Stimulated activated CD4-positive, alpha-beta T cell treated with anti-CD3 and anti-CD28 coated beads, Interleukin-2, amount 100 ng/mL, for 24 hours (primary cell): ENCODE measurements at places on chromosomes 2 and 18.
A peak's percentile ranks its signal among the peaks of the same experiment; 100 is the strongest.

DNA sequence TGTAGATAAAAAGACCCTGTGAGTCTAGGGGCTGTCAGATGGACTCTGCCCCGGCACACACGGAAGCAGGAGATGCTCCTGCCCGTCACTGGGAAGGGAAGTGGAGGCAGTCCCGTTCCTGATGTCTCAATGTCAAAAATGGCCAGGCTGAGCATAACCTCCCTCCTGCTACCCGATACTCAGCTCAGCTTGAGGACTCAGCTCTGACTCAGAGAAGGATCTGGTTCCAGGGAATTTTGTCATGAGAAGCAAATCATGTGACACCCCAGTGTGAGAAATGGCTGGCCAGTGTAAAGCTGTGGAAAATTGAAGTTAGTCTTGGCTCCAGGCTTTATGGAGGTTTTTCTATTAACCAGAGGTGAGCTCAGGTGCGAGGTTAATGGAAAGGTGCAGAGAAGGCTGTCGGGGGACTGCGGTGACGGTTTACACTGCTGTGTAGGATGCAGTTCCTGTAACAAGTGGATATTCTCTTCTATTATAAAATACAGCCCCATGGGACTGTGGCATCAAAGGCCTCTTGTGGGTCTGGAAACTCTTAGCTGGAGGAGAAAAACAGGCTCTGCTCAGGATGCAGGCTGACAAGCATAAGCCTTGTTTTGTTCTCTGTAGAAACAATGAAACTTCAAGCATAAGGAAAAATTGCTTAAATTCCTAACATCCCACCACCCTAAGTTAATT is 24.7 kb upstream of the AGAP1 start:
- DNase-seq: no peak

GRCh38 chr18:50024466-50024865 is 170.5 kb downstream of the MYO5B start:
- DNase-seq: no peak

GRCh38 chr2:26970928-26971627 is 641 bp downstream of the MAPRE3 start:
- no peak for DNase-seq

- DNase-seq: no peak
Measured at GRCh38 chr2:186033541-186033940, 294.9 kb downstream of the FSIP2 start.

- DNase-seq: no peak
Measured at GRCh38 chr2:144679942-144680341, 160.0 kb upstream of the ZEB2 start.

DNA sequence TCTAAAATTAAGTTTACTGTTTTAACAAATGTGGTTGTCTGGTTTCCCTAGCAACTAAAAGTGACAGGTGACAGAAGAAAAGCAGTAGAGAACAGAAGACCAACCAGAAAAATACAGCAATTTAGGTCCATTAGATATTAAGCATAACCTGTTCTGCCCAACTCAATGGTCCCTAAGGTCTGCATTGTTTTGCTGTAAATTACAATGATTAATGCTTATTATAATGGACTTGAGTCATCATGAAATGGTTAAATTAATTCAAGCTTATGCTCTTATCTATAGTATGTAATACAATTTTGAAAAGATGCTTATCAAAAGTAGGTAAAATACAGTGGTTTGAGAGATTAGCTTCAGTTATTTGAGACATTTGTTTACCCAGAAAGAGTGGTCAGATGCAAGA is 378.0 kb downstream of the GRB14 start:
- DNase-seq: no peak

GRCh38 chr2:135913727-135914365 is 37.6 kb upstream of the MCM6 start:
- peak; percentile 53 for DNase-seq

- DNase-seq: no peak
Measured at GRCh38 chr2:201618744-201619662, 24.3 kb downstream of the TMEM237 start.

GRCh38 chr2:197885587-197885986 is 81.2 kb downstream of the PLCL1 start:
- no peak for DNase-seq

GRCh38 chr2:111884592-111884964 is 585 bp upstream of the ANAPC1 start:
- DNase-seq: no peak

GRCh38 chr2:54030396-54030741 is 59.6 kb upstream of the PSME4 start:
- DNase-seq: no peak

DNA sequence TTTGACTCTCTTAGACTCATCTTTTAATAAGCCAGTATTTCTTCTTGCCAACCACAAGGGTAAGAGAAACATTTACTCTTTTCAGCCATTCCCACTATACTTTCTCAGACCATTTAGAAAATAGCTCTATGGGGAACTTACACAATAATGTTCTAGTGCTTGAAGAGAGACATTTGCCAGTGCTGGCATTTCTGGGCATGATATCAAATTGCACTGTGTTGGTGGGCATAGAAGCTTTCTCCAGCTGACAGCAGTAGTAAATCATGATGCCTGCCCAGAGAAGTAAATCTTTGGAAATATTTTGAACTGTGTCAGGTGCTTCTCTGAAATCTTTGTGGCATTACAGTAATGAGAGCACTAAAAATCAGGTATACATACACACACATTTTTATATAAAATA is 346.6 kb downstream of the CBLN2 start:
- DNase-seq: no peak

DNA sequence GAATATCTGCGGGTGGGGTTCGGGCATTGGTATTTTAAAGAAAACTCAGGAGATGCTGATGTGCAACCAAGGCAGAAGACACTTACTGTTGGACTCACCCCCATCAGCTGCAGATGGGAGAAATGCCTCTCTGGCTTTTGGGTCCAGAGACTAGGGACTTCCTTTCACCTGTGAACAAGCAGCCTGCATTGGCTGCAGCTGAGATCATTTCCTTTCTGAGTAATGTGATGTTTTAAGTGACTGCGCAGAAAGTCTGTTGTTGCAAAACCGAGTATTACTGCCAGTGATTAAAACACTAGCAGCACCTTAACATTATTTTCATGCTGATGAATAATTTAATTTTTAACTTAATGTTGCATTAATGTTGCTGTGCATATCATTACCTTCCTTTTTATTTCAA is 143.0 kb downstream of the TSN start:
- DNase-seq: no peak

DNA sequence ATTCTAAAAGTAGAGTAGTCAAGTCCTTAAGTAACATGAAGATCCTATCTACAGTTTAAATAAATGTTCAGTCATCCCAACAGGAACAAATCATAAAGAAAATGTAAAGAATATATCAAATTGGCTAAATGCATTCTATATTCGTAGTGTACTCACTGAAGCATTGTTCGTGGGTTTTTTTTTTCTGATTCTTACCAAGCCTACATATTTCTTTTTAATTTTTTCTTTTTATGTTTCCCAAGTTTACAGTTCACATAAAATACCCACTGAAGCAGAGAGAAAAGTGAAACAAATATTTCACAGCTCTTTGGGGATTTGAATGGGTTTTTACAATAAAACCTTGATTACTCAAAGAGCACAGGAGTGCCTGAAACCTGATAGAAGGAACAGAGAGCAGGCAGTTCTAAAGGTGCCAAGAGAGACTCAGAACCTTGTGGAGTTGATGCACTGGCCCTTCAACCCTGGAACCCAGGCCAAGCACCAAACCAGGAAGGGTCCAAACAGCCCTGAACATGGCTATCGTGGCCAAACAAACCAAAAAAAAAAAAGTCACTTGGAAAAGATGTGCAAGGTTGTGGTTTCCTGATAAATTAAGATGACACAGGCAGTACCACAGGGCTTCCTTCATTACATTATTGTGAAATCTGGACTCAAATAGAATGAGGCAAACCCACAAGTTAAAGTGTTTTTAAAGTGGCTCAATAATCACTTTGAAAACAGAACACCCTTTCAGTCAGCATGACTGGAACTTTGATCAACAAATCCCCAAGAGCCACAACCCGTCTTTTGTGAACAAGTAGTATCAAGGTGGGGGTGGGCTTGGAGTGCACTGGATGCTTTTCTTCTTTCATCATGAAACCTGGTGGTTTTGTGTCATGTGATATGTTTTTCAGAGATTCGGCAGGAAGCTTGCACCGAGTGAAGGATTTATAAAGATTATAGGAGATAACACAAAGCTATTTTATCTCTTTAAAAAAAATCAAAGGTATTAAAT is 245.0 kb upstream of the FN1 start:
- DNase-seq: peak; percentile 8

- no peak for DNase-seq
Measured at GRCh38 chr2:130354139-130354428, 1.8 kb upstream of the PTPN18 start.

DNA sequence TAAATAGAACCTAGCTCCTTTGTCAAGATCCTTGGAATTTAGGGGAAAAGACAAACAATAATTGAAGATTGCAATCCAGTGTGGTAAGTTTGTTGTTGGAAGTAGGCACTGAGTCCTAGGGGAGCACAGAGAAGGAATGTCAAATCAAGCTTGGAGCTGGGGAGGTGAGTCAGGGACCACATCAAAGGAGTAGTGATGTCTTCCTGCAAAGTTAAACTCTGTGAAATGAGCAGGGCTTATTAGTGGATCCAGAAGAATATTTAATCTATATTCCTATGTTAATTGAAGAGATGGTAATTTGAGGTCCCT is 41.7 kb upstream of the NABP1 start:
- no peak for DNase-seq

DNA sequence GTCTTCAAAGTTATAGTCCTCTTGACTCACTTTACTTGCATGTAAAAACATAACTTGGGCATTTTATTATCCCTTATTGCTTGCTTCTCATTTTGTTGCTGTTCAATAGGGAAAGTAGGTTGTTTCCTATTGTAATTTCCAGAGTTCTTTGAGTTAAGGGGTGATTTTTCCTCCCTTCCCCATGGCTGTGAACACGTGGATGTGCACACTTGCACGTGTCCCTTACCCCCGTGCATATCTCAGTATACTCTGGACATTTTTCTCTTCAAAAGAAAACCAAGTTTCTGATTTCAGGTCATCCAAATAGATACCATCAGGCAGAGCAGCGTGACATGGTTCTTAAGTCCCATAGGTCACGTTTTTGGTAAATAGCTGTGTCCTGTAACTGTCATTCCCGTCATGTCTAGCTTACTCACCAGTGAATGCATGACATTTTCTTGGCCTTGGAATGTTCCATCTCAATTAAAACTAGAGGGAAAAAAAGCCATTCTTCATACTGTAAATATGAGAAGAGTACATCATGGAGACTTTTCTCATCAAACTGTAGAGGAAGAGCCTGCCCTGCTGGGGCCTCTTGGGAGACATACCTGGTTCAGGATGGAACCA is 83.3 kb upstream of the KCNE4 start:
- DNase-seq: no peak

GRCh38 chr2:233556881-233557736 is 9.5 kb downstream of the USP40 start:
- no peak for DNase-seq

DNA sequence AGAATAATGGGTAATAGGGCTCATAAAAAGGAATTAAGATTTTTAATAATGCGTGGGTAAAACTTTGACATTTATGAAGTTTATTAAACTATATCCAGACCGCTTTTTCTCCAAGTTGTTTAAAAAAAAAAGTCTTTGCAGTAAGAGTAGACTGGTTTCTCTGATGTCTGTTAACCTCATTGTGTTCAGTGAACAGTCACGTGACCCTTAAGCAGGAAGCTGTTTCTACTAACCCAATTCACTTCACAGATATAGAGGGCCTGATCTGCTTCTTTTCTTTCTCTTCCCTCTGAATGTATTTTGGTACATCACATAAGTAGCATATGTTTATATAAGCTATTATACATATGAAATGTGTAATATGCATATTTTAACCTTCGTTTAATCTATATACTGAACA is 1011.3 kb upstream of the CELF4 start:
- no peak for DNase-seq

DNA sequence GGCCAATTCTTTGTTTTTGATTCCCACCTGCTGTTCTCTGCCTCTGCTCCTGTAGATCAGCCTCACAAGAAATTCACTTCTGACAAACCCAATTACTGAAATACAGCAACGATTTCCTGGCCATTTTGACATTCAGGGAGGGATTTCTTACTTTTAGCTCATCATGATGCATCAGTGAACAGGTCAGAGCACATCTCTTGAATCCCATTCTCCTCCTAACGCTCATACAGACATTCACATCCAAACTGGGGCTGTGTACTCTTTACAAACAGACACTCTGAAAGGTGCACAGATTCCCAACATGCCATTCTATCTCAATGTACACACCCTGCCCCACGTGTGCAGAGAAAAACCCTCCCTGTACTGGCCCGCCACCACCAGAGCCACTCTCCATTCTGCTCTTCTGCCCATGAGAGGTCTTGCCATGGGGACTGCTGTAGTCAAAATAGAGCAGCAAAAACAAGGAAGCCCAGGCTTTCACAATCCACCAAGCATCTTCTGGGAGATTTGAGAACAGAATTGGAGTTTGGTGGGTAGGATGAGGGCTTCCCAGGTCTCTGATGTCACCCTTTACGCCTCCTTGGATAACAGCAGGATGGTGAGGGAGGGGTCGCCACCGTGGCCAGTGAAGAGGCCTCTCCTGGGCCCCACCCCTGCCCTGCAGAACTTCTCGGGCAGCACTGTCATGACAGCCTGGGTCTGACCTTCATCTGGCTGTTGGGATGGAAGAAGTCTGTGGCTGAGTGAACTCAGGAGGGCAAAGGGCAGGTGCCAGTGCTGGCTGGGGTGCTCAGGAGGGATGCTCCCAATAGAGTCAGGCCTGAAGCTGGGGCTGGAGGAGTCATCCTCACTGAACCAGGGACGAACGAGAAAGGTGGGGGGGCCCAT is 41.9 kb upstream of the ZFP36L2 start:
- no peak for DNase-seq

GRCh38 chr2:218875692-218876246 is 4.9 kb upstream of the WNT10A start:
- no peak for DNase-seq

GRCh38 chr2:141142025-141142424 is 988.8 kb downstream of the LRP1B start:
- no peak for DNase-seq

DNA sequence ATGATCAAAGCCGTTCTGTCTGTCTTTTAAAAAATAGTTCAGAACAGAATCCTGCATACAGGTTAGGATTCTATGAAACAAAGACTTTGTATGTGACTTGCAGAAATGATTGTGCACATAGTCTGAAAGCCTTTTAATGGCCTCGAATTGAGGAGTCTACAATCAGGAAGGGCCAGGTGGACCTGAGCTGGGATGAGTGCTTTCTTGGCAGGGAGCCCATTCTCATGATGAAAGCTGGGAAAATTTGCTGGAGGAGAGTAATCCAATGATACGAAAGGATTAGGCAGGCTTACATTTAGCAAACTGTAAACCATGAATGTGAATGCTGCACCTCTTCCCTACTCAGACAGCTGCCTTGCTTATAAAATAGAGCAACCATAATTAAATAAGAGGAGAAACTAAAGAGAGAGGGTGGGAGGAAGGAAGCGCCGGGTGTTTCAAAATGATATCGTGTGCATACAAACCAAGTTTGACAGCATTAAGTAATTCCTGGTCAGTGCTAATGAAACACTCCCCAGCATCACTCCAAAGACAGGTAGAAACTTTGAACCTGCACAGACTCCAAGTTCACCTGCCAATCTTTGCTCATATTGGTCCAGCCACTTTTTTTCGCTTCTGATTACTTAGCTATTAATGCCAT is 23.7 kb upstream of the CXCR4 start:
- DNase-seq: no peak
